GM12878 (cell line): ENCODE measurements at places on chromosomes 12 and 14. TPM values are rescaled to one million over a fixed set of nuclear protein-coding genes. Genes with fewer than 3 reads are reported as not detected.

The OTUB2 gene
- 0.46 and 0.77 TPM in 2 replicates for total RNA-seq

The CFAP54 gene
- total RNA-seq: 0.56 and 1.2 TPM in 2 replicates

The KRAS gene
- 8.3 and 9.4 TPM in 2 replicates for total RNA-seq

The LBHD2 gene
- total RNA-seq: not detected in 2 replicates

The OR4E2 gene
- total RNA-seq: not detected in 2 replicates

The ADCY4 gene
- 0.87 and 1.0 TPM in 2 replicates for total RNA-seq

The NOS1 gene
- total RNA-seq: 0.03 TPM in 1 of 2 replicates, not detected in the other

The NPAS3 gene
- not detected in 2 replicates for total RNA-seq

The HVCN1 gene
- total RNA-seq: 82.5 and 87.1 TPM in 2 replicates

The ADAM21 gene
- total RNA-seq: 0.15 TPM in 1 of 2 replicates, not detected in the other

The HECTD1 gene
- 82.3 and 85.5 TPM in 2 replicates for total RNA-seq

The SRRM4 gene
- total RNA-seq: not detected in 2 replicates

The RDH5 gene
- 5.8 and 8.4 TPM in 2 replicates for total RNA-seq

The GPRC5A gene
- 2.8 and 3.5 TPM in 2 replicates for total RNA-seq

The SLC6A13 gene
- total RNA-seq: 0.46 and 0.61 TPM in 2 replicates

The CLEC4D gene
- not detected in 2 replicates for total RNA-seq

The GZMH gene
- not detected in 2 replicates for total RNA-seq

The SDR9C7 gene
- not detected in 2 replicates for total RNA-seq

The SUOX gene
- total RNA-seq: 11.8 and 13.6 TPM in 2 replicates

The KCNC2 gene
- not detected in 2 replicates for total RNA-seq

The ZNF641 gene
- 8.1 and 10.3 TPM in 2 replicates for total RNA-seq

The PRB2 gene
- total RNA-seq: not detected in 2 replicates

The KLRD1 gene
- total RNA-seq: 0.21 TPM in 1 of 2 replicates, not detected in the other

The TEAD4 gene
- total RNA-seq: 0.33 and 0.37 TPM in 2 replicates

The TRIM9 gene
- 0.18 and 0.19 TPM in 2 replicates for total RNA-seq

The ABCC9 gene
- 0.05 TPM in 2 replicates for total RNA-seq

The OASL gene
- total RNA-seq: 2.6 and 3.9 TPM in 2 replicates

The MAP3K9 gene
- total RNA-seq: 7.5 and 7.9 TPM in 2 replicates

The CEBPE gene
- 0.21 TPM in 1 of 2 replicates, not detected in the other for total RNA-seq

The PLCZ1 gene
- not detected in 2 replicates for total RNA-seq

The SPX gene
- total RNA-seq: 0.11 TPM in 1 of 2 replicates, not detected in the other

The IKZF4 gene
- total RNA-seq: 4.6 and 5.8 TPM in 2 replicates

The FBRSL1 gene
- total RNA-seq: 53.4 and 55.1 TPM in 2 replicates

The CRIP1 gene
- total RNA-seq: 177 and 188 TPM in 2 replicates

The SLC17A8 gene
- not detected in 2 replicates for total RNA-seq

The METTL17 gene
- 78.1 and 85.3 TPM in 2 replicates for total RNA-seq

The LYSET gene
- total RNA-seq: 15.4 and 16.6 TPM in 2 replicates

The PLD4 gene
- 54.3 and 57.7 TPM in 2 replicates for total RNA-seq

The AKAP5 gene
- total RNA-seq: 3.7 and 4.0 TPM in 2 replicates

The CIDEB gene
- total RNA-seq: 5.1 and 5.5 TPM in 2 replicates

The IL22 gene
- total RNA-seq: not detected in 2 replicates

The RIPK3 gene
- total RNA-seq: 11.2 and 12.8 TPM in 2 replicates

The ACAD10 gene
- 20.4 and 21.5 TPM in 2 replicates for total RNA-seq
